ENCODE measurements at places on chromosomes 2 and 18.

GRCh38 chr18:75344161-75344560 lies 83.3 kb downstream of the SMIM21 start:
- DNase-seq = no peak

DNA sequence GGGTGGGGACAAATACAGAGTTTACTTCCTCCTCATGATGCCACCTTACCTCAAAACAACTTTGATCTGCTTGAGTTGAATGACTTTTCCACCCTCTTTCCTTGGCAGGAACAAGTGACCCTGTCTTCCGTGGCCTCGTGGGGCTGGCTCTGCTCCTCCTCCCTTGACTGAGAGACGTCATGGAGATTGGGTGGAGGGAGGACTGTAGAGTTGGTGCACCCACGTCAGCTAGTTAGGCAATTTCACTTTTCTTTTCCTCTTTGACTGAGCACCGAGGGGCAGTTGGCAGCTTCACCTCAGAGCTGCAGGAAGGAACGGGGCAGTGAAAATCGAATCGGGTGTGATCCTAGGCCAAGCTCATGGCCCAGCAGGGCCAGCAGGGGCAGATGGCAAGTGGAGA lies at the start of gene SP140:
Gene SP140 (plus strand): TSS at position 251 of the 400 bp plus-strand sequence. CDS start 109 bp downstream, at position 360.
- no peak for DNase-seq

GRCh38 chr2:153811516-153811915 lies 60.2 kb upstream of the GALNT13 start:
- DNase-seq = no peak

DNA sequence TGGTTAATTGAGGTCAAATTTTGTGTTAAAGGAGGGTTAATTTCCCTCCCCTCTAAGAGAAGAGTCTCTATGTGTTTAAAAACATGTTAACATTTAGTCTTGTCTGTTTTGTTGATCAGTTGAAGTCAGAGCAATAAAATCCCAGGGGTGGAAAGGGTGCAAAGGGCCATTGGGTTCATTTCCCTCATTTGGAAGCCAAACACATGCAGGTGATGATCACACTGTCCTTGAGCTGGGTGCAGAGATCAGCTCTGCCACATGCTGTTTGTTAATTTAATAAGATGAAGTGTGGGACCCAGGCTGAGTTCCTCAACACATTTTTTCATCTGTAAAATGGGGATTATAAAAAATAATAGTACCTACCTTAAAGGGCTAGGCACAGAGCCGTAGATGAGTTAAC lies 260.9 kb downstream of the LPIN1 start:
- DNase-seq = no peak

GRCh38 chr2:219253753-219254589 lies at the start of gene TUBA4A:
TSS of gene TUBA4A (minus strand) at chr2:219253918. CDS start at chr2:219253858, 60 bp downstream.
- DNase-seq = no peak

DNA sequence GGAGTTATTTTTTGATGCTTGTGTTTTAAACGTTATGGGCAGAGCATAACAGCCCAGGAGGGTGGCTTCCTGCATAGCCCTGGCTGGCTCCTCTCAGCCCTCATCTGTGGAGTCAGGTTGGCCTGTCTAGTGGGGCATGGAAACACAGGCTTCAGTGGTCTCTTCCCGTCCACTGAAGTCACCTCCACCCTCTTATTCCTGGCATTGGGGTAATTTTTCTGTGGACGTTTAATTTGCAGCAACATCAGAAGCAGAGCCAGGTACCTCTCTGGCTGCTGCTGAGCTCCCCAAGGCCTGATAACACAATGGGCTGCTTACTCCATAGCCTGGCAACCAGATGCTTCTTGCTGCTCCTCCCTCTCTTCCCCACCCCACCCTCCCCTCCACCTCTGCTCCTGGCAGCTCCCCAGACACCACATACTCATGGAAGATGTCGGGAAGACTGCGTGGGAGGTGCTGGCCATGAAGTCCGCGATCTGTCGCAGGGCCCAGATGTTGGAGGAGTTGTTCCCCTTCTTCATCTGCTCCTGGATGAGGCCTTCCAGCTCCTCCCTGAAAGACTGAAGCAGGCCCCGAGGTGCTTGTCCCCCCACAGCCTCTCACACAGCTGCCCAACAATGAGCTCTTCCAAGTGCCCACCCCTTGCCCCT lies 64.0 kb downstream of the ADD2 start:
- no peak for DNase-seq

- DNase-seq = no peak
Observed at GRCh38 chr2:24840962-24841945, 48.0 kb downstream of the CENPO start.

- DNase-seq = peak; percentile 83
Observed at GRCh38 chr2:138948070-138948539, 167.9 kb upstream of the NXPH2 start.

GRCh38 chr2:21041943-21042707 lies 1.7 kb downstream of the APOB start:
- DNase-seq = no peak

GRCh38 chr2:25129901-25130520 lies 38.4 kb downstream of the POMC start:
- no peak for DNase-seq

GRCh38 chr2:38264396-38265221 lies 112.5 kb downstream of the ATL2 start:
- DNase-seq = no peak

DNA sequence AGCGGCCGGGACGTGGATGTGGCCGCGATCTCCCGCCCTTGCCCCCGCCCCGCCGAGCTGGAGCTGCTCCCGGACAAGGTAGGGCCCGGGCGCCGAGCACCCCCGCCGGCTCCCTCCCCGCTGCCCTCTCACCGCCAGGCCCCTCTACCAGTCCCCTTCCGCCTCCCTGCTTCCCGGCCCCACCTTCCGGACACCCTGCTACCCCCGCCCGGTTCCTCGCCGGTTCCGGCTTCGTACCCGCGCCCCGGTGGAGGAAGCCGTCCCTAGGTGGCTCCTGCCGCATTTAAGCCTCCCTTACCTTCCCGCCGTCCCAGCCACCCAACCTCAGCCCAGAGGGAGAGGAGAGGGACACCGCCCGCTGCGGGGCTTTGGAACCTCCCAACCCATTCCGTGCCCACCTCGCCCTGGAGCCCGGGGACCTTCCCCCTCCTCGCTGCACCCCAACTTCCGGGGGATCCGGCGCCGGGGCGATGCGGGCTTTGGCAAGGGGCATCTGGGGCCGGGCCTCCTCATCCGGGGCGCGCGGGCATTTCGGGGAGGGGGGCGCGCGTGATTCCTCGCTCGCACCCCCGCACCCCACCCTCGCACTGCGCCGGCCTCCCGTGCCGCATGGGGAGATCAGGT lies 475 bp downstream of the B3GNT2 start:
- DNase-seq = no peak

DNA sequence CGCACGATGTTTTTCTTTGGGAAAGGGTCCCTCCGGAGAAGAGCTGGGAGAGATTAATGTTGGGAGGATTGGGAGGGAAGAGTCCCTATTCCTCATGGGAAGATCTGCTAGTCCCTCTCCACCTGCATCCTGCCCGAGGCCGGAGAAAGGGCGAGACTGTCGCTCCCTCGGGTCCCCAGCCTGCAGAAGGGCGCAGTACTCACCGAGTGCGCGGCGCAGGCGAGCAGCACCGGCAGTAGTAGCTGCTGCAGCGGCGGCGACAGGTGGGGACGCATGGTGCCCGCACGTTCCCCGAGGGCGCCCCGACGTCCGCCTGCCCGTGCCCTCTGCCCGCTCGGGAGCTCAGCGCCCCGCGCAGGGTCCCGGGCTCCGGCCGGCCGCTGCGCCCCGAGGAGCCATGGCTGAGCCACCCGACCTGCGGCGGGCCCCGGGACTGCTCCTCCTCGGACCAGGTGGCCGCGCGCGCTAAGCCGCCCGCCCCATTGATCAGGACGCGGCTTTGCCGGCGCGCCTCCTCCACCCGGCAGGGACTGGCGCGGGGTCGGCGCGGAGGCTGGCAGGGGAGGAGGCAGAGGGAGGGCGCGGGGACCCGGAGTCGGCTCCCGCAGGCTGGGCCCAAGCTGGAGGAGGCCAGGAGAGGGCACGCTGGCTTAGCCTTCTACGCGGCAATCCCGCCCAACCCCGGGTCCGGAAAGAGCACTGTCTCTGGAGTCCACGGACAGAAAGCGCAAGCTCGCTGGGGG lies at the start of gene SCTR:
Gene SCTR (minus strand): TSS at position 532 of the 743 bp plus-strand sequence. CDS start 257 bp downstream, at position 275.
- no peak for DNase-seq

- DNase-seq = no peak
Observed at GRCh38 chr18:48497863-48498262, 41.0 kb upstream of the CTIF start.

GRCh38 chr18:24396082-24396633 lies 1.5 kb downstream of the OSBPL1A start:
- no peak for DNase-seq

- no peak for DNase-seq
Observed at GRCh38 chr2:9674891-9675414, 44.2 kb upstream of the YWHAQ start.

Measured in AG04449 (cell line).